ENCODE measurements at places on chromosomes 2 and 18.

DNA sequence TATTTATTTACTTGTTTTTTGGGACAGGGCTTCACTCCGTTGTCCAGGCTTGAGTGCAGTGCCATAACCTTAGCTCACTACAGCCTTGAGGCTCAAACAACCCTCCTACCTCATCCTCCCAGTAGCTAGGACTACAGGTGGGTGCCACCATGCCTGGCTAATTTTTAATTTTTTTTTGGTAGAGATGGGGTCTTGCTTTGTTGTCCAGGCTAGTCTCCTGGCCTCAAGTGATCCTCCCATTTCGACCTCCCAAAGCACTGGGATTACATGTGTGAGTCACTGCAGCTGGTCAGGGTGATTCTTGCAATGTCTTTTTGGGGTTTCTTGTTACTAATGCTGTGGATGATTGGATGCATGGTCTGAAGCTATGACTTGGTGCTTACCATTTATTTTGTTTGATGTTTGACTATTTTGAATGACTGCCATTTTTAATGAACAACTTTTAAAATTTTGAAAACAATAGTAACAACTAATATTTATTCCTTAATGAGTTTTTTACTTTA lies 6.5 kb downstream of the CERS6 start:
- no peak for DNase-seq

DNA sequence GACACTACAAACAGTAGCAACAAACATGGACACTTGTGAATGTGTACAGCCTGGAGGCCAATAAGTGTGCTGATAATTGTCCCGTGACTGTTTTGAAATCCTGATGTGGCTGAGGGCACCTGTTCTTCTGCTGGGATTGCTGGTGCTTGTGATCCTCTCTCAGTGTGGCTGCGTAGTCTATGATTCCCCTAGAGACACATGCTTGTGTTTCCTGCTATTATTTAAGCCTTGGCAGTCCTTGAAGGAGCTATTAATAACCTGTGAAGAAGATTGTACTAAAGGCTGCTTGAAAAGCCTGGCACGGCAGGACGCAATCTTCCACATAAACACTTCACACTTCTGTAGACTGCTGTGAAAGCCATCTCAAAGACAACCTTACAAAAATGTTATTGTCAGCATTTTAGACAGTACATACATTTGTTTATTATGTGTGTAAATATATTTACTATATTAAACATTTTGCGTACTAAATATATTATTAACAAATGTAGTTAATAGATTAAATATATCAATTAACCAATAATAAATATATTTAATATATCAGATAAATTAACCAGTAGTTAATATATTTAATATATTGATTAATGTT lies 71.4 kb downstream of the GALR1 start:
- DNase-seq, result no peak

DNA sequence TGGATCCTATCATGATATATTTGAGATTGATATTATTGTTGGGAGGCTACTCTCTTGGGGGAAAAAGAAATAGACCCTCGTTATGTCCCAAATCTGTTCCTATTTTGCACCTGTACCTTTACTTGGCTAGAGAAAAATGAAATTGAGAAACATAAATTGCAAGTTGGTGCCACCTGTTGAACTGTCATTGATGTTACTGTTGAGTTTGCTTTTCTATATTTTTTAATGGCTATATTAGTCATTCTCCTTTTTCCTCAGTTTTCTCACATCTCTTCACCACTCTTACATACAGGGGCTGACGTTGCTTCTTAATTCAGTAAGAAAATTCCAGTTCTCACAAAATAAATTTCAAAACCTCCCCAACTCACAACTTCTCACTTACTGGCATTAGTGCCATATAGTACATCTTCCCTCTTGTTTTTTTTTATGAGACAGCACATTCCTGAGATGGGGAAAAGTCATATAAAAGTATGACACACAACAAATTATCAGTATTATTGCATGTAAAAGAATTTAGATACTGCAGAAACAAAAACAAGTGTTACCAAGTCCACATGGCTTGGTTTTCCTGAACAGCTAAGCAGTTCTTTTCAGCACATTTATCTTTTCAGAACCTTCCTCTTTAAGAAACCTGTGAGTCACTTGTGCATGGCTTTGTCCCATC lies 348.3 kb upstream of the DSEL start:
- DNase-seq, result no peak

DNA sequence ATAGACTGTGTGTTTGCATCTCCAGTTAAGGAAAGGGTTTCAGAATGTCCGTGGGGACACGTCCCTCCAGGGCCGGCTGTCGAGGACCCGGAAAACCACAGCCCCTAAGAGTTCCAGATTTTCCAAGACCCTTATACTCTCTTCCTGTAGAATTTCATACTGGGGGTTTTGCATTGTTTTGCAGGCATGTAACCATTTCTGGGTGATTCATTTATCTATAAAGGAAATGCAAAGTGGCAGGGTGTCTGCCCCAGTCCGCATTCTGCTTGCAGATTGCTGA lies 8.5 kb downstream of the SP9 start:
- DNase-seq, result no peak

DNA sequence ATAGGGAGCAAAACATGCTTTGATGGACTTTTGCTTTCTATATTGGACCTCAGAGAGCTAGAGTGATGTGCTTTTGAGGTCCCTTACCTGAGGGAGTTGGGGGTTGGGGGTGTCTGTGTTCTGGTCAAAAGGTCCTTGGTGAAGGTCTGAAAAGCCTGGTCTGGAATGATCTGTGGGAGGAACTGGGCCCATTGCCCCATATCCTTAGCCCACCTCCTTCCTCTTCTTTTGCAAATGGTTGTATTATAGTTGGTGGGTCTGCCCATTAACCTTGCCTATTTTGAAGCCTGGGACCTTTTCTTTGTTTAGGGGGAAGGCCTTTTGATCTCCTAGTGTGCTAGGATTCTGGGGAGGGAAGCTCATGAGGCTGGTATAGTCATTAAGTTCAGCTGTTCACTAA lies 88.7 kb downstream of the FMNL2 start:
- DNase-seq, result no peak

DNA sequence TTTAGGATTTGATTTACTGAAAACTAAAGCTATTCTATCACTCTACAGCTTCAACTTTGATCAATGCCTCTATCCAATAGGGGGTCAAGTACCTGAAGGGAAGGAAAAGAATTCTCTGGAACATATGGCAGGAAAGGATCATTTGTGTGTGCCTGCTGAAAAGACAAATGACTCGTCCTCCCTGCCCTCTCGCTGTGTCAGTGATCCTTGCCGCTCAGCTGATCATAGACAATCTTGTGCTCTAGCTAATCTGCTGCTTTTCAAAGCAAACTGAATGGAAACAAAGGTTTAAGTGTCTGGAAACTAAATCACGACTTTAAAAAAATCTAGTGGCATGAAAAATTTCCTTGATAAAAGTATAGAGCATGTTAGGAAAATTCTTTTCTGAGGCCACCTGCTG lies 75.6 kb upstream of the CPO start:
- no peak for DNase-seq

DNA sequence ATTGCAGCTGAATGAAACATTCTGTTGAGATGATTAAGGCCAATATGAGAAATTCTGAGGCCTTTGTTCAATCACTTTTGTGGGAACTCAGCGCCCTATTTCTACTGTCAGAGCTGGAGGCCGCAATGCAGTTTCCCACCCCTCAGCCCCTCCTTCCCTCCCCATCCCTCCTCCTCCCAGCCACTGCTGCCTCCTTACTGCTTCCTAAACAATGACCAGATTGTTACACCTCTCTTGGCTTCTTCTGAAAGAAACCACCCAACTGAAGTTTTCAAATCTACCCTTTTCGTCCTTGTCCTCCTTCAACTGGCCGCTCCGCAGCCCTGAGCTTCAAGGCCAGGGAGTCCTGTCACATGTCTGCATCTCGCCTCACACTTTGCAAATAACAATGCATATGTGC lies 36.7 kb upstream of the MAPK4 start:
- DNase-seq, result no peak

DNA sequence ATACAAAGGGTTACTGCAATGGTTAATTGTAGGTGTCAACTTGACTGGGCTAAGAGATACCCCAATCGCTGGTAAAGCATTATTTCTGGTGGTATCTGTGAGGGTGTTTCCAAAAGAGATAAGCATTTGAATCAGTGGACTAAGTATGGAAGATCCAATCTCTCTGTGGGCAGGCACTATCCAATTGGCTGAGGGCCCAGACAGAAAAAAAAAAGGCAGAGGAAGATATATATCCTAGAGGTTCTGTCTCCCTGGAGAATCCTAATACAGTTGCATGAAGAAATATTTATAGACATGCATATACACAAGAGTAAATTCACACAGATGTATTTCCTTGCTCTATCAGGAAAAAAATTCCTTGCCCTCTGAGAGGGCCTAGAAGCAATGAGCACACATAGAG lies 43.9 kb downstream of the TBC1D8 start:
- no peak for DNase-seq

All from epithelial cell of prostate (primary cell).